NCI-H69 (cell line): ENCODE measurements at places on chromosomes 1 and 21.

- DNase-seq: no peak
Measured at GRCh38 chr1:112446411-112446810, 50.4 kb downstream of the CTTNBP2NL start.

DNA sequence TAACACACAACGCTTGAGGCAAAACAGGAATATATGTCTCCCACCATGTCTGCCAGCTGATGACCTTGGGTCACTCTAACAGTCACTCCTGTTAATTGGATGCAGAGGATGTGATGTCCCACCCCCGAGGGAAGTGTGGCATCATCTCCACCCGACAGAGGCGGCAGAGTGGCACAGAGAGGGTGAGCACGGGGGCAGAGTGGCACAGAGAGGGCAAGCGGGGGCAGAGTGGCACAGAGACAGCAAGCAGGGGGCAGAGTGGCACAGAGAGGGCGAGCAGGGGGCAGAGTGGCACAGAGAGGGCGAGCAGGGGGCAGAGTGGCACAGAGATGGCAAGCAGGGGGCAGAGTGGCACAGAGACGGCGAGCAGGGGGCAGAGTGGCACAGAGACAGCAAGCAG, 44.3 kb downstream of the DISP3 start:
- no peak for DNase-seq

DNA sequence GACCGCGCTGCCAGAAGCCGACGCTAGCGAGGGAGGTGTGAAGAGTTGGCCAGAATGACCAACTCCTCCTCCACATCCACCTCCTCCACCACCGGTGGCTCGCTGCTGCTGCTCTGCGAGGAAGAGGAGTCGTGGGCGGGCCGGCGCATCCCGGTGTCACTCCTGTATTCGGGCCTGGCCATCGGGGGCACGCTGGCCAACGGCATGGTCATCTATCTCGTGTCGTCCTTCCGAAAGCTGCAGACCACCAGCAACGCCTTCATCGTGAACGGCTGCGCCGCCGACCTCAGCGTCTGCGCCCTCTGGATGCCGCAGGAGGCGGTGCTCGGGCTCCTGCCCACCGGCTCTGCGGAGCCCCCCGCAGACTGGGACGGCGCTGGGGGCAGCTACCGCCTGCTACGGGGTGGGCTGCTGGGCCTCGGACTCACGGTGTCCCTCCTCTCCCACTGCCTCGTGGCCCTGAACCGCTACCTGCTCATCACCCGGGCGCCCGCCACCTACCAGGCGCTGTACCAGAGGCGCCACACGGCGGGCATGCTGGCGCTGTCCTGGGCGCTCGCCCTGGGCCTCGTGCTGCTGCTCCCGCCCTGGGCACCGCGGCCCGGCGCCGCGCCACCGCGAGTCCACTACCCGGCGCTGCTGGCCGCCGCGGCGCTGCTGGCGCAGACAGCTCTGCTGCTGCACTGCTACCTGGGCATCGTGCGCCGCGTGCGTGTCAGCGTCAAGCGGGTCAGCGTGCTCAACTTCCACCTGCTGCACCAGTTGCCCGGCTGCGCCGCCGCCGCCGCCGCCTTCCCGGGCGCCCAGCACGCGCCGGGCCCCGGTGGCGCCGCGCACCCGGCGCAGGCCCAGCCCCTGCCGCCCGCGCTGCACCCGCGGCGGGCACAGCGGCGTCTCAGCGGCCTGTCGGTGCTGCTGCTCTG, 1.2 kb downstream of the GPR88 start:
- DNase-seq: peak; percentile 62

GRCh38 chr1:1833456-1833855, 55.2 kb upstream of the NADK start:
- no peak for DNase-seq

DNA sequence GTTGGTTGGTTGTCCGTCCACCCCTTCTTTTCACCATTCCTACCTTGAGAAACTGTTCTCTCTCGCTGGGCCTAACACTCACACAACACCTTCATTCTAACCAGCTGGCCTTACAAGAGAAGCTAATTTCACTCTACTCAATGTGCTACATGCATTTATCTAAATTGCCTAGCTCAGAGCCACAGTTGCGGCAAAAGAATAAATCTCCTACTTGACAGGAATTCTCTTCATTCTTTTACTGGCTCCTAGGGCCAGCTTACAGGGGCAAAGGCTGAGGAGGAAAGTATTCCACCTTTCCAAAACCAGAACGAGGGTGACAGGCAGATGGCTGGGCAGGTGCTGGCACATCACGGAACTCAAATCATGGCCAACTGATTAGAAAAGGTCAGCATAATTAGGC, 6.5 kb downstream of the F3 start:
- DNase-seq: peak; percentile 50

DNA sequence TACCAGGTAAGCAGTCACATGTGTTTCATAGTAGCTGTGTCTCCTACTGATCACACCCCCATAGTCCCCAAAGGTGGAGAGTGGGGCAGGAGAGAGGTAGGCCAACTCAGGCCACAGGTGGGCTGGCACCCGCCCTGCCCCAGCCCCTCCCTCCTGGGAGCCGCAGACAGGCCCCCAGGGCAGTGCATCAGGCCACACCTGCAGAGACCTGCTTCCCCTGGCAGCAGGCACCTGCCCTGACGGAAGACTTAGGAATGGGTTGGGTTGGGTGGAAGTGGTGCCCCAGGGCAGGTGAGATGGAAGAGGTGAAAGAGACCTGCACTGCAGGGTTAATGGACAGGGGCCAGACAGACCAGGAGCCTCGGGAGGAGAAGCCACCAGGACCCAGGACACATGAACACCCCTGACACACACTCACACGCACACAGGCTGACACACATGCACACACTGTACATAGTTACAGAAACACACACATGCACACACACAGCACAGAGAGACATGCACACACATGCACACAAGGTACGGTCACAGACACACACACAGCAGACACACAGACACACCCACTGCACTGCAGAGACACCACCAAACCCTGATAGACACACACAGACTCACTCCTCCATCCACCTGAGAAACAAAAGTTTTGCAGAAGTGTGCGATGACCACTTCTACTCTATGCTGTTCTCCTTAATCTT, 1.7 kb upstream of the COL18A1 start:
- DNase-seq: peak; percentile 48

GRCh38 chr1:31102501-31102950, 37.0 kb upstream of the PUM1 start:
- peak; percentile 53 for DNase-seq

DNA sequence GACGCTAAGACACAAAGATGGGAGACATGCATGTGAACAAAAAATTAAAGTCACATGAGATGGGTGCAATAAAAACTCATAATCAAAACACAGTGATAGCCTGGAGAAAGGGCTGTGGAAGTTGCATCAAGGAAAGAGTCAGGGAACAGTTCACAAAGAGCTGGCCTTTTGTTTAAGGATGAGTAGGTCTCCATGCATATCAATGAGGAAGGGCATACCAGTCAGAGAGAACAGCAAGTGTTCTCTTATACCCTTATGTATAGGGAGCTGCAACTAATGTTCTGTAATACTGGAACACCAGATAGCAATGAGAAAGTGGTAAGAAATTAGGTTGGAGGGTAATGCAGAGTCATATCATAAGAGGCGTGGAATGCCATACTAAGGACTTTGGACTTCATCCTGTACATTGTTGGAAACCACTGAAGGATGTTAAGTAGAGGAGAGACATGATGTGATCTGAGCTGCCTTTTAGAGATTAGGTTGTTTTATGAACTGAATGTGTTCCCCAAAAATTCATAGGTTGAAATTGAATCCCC, 46.7 kb upstream of the SAMD13 start:
- no peak for DNase-seq

GRCh38 chr1:8047686-8048445, 21.8 kb upstream of the ERRFI1 start:
- DNase-seq: peak; percentile 8

DNA sequence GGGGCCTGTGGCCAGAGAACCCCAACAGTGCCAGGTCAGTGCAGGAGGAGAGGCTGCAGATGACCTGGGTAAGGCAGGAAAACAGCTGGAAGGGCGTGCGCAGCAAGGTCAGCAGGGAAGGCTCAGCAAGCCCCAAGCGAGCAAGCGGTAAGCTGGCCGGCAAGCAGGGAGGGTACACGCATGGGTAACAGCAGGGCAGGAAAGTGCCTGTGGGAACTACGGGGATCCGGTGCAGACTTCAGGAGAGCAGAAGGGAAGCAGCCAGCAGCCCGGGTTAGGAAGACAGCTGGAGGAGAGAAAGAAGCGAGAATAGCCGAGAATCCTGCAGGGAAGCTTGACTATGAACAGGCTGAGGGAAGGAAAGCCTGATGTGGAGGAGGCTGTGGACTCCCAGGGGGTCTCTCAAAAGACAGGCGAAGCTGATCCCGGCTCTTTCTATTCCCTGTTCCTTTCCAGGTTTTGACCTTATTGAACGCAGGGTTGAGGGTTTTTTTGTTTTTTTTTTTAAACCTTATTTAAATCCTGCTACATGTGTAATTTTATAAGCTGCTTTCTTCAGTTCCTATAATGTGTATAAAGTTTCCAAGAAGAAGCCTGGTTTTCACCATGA, 20.9 kb downstream of the UMODL1 start:
- DNase-seq: peak; percentile 37

GRCh38 chr1:20483833-20484518, 2.0 kb downstream of the CAMK2N1 start:
- peak; percentile 53 for DNase-seq

GRCh38 chr1:75640137-75640536, 29.2 kb upstream of the SLC44A5 start:
- DNase-seq: no peak
